Upper lobe of right lung (tissue), 1 donor: ENCODE measurements at places on chromosomes 13 and 19.

DNA sequence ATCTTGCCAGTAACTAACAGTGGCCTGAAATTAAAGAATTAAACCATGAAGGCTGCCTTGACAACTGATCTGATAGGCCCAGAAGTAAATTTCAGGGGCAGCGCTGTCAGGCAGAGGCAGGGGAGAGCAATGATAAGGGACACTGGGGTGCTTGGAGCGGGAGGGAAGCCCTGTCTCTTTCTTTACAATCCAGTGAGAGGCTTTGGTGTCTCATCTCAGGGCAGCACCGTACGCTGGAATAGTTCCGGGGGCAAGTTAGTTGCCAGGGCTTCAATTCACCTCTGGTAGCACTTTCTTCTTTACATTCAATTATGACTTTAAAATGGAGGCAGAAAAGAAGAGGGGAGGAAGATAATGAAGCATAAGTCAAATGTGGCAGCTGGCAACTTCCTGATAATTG, 74.6 kb downstream of the CBY2 start:
- no peaks in the 10 kb centered on the region for H3K36me3 ChIP-seq
- H3K27me3 ChIP-seq = no peaks in the 10 kb centered on the region
- H3K27ac ChIP-seq = no peak overlapping the region
- H3K4me1 ChIP-seq = no peaks in the 10 kb centered on the region

- H3K27ac ChIP-seq = peak overlapping the region; percentile 74
- H3K36me3 ChIP-seq = peaks cover 6% of the 10 kb centered on the region
- peaks cover 47% of the 10 kb centered on the region for H3K4me1 ChIP-seq
Observed at GRCh38 chr19:41352609-41353465, 885 bp downstream of the TGFB1 start.

- no peak overlapping the region for H3K27ac ChIP-seq
- peaks cover 28% of the 10 kb centered on the region for H3K27me3 ChIP-seq
- no peaks in the 10 kb centered on the region for H3K36me3 ChIP-seq
Observed at GRCh38 chr19:46239193-46240024, 9.9 kb downstream of the IGFL1 start.

- no peak overlapping the region for H3K4me3 ChIP-seq
- H3K36me3 ChIP-seq = peaks cover 8% of the 10 kb centered on the region
- no peaks in the 10 kb centered on the region for H3K4me1 ChIP-seq
- no peaks in the 10 kb centered on the region for H3K27me3 ChIP-seq
- no peak for DNase-seq
Observed at GRCh38 chr19:4423416-4424126, 21.1 kb downstream of the CHAF1A start.

DNA sequence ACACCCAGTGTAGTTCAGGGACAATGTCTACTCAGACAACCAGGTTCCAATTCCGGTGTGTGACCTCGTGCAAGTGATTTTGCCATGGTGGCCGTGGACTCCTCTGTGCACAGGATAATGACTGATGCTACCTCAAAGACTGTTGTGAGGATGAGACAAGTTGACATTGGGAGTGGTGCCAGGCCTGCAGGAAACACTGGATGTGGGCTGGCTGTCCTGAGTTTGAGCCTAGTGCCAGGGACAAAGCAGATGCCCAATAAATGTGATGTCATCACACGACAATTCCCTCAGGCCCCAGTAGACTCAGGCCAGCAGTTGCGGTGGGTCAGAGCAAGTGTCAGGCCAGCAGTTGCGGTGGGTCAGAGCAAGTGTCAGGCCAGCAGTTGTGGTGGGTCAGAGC, 6.2 kb upstream of the SCN1B start:
- H3K27ac ChIP-seq = no peak overlapping the region
- H3K4me3 ChIP-seq = no peak overlapping the region
- no peaks in the 10 kb centered on the region for H3K27me3 ChIP-seq
- no peak for DNase-seq

DNA sequence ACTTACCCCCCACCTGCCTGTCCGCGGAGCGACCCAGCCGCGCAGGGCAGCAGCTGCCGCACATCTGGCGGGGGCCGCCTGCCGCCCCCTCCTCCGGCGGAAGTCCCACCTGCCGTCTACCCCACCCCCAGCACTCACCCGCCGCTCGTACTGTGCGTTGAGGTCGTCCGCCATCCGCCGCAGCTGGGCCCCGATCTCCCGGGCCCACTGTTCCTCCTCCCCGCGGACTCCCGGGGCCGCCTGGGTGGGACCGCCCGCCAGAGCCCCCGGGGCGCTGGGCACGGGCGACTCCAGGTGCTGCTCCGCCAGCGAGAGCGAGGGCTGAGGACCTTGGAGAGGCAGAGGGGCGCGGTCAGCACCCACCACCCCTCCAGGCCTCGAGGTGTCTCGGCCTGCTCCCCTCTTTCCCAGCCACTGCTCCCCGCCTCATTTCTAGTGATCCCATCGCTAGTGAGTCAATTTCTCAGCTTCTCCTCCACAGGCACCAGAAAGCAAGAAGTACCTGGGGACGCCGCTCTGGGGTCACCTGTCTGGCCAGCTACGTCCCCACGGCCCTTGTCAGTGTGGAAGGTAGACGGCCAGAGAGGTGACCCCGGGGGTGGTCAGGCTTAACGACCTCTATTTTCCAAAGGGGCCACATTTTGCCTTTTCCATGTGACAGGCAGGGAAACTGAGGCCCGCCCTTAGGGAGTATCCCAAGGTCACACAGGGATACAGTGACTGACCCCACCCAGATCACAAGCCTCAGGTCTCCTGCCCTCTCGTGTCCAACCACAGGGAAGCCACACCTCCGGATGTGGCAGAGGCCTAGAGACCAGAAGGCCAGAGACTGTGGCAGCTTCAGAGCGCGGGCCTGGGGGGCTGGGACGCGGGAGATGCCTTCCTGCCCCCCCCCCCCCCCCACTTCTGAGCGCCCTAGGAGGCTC, 4.3 kb downstream of the BBC3 start:
- H3K4me1 ChIP-seq = peaks cover 23% of the 10 kb centered on the region
- peak; percentile 92 for DNase-seq
- H3K27ac ChIP-seq = peak overlapping the region; percentile 99

- peaks cover 81% of the 10 kb centered on the region for H3K36me3 ChIP-seq
- H3K4me3 ChIP-seq = no peak overlapping the region
- no peaks in the 10 kb centered on the region for H3K27me3 ChIP-seq
- no peaks in the 10 kb centered on the region for H3K4me1 ChIP-seq
- DNase-seq = no peak
Observed at GRCh38 chr19:16416991-16417390, 54.8 kb downstream of the EPS15L1 start.

GRCh38 chr19:41702171-41702651, 6.2 kb upstream of the CEACAM5 start:
- H3K4me3 ChIP-seq = no peak overlapping the region
- H3K27me3 ChIP-seq = peaks cover 7% of the 10 kb centered on the region
- no peak overlapping the region for H3K27ac ChIP-seq

DNA sequence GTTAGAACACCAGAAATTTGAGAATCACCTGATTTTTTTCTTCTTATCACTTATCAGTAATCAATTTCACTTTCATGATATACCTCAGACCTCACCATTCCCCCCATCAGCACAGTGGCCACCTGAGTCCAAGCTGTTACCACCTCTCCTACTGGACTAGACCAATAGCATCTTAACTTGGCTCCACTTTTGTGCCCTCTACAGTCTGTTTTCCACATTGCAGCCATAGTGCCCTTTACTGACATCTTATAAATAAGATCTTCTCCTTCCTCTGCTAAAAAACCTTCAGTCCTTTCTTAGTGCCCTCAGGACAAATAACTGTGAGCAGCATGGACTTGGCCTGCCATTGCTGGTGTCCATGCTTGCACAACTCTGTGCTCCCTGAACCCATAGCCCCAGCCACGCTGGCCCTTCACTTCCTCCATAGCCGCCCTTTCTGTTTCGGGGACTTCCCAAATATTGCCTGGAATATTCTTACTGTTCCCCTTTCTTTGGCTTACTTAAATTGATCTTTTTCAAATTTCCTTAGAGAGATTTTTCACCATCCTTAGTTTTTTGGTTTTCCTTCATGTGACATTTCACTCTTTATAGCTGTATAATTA, 380.8 kb downstream of the LMO7 start:
- H3K4me1 ChIP-seq = no peaks in the 10 kb centered on the region
- H3K36me3 ChIP-seq = no peaks in the 10 kb centered on the region
- H3K27me3 ChIP-seq = no peaks in the 10 kb centered on the region
- no peak overlapping the region for H3K4me3 ChIP-seq

GRCh38 chr13:70391678-70392077, 283.4 kb upstream of the KLHL1 start:
- H3K4me1 ChIP-seq = no peaks in the 10 kb centered on the region
- DNase-seq = no peak
- no peaks in the 10 kb centered on the region for H3K36me3 ChIP-seq

DNA sequence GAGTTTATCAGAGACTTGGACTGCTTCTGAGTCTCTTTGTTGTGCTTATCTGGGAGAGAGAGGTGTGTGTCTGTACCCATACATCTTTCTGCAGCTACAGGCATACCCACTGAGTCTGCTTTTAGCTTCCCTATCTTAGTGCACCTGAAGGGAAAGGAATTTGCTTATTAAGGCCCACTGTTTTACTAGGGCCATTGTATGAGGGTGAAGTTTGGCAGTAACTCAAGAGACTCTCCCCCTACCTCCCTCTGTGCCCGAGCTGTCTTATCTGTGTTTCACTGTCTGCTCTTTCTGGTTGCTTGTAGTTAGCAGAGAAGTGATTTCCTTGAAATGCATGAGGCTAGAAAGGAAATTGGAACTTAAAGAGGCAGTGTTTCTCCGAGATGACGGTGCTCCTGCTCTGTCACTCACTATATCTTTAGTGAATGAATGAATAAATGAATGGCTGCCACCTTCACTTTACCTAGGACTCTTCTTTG, 678 bp upstream of the CD33 start:
- H3K36me3 ChIP-seq = no peaks in the 10 kb centered on the region
- no peak overlapping the region for H3K27ac ChIP-seq
- no peaks in the 10 kb centered on the region for H3K4me1 ChIP-seq
- peaks cover 11% of the 10 kb centered on the region for H3K27me3 ChIP-seq
- H3K4me3 ChIP-seq = no peak overlapping the region
- DNase-seq = no peak

- no peak for DNase-seq
- H3K4me3 ChIP-seq = no peak overlapping the region
- no peaks in the 10 kb centered on the region for H3K36me3 ChIP-seq
- no peaks in the 10 kb centered on the region for H3K27me3 ChIP-seq
Observed at GRCh38 chr19:28882818-28883217, 330.1 kb downstream of the UQCRFS1 start.

DNA sequence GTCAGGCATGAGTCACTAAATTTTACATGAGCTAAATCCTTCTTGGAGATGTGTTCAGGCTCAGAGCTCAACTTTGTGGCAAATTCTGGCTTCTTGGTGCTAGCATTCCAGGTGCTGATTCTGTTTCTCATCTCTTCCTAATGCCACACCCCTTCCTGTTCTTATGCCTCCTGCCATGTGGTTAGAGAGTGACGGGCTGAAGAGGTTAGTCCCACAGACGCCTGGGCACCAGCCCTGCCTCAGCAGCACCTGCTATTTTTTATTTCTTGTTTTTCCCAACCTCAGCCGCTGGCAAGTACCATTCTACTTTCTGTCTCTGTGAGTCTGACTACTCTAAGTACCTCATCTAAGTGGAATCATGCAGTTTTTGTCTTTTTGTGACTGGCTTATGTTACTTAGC, 329.5 kb downstream of the KCNRG start:
- H3K4me3 ChIP-seq = no peak overlapping the region
- no peaks in the 10 kb centered on the region for H3K4me1 ChIP-seq
- no peaks in the 10 kb centered on the region for H3K27me3 ChIP-seq
- no peak for DNase-seq

GRCh38 chr19:3572132-3572854, 451 bp upstream of the HMG20B start:
- H3K27ac ChIP-seq = peak overlapping the region; percentile 45
- no peaks in the 10 kb centered on the region for H3K27me3 ChIP-seq

GRCh38 chr19:4534836-4535658, at the start of gene PLIN5:
PLIN5 (minus strand) TSS chr19:4535224; CDS start chr19:4534074, 1,150 bp downstream.
- H3K27me3 ChIP-seq = no peaks in the 10 kb centered on the region
- peaks cover 14% of the 10 kb centered on the region for H3K4me1 ChIP-seq
- H3K27ac ChIP-seq = peak within 1 kb of the TSS; percentile 51
- DNase-seq = peak; percentile 93

DNA sequence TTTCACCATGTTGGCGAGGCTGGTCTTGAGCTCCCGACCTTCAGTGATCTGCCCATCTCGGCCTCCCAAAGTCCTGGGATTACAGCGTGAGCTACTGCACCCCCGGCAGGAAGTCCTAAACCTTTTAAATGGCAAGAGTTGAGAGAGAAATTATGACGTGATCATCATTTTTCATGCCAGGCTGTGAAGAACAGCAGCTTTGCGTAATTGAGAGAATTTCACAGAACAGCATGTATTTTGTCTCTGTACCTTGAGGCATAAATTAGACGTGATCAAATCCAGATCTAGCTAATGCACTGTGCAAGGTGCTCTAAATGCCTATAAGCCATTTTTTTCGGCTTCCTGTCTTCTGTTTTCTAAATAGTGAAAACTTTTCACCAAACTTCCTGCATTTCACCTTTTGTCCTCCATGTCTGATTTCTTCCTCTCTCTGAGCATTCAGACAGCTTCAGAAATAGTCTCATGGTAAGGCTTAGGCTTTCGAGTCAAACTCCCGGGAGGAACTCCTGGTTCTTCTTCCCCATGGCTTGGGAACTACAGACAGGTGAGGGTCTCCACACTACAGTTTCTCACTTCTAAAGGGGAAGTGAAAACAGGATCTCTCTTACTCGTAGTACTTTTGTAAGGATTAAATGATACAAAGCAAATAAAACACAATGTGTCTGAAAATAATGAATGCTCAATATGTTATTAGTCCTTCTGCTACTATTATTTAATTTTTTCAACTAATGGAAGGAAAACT, 51.0 kb downstream of the WDFY2 start:
- peaks cover 17% of the 10 kb centered on the region for H3K4me1 ChIP-seq
- DNase-seq = no peak
- no peak overlapping the region for H3K4me3 ChIP-seq

DNA sequence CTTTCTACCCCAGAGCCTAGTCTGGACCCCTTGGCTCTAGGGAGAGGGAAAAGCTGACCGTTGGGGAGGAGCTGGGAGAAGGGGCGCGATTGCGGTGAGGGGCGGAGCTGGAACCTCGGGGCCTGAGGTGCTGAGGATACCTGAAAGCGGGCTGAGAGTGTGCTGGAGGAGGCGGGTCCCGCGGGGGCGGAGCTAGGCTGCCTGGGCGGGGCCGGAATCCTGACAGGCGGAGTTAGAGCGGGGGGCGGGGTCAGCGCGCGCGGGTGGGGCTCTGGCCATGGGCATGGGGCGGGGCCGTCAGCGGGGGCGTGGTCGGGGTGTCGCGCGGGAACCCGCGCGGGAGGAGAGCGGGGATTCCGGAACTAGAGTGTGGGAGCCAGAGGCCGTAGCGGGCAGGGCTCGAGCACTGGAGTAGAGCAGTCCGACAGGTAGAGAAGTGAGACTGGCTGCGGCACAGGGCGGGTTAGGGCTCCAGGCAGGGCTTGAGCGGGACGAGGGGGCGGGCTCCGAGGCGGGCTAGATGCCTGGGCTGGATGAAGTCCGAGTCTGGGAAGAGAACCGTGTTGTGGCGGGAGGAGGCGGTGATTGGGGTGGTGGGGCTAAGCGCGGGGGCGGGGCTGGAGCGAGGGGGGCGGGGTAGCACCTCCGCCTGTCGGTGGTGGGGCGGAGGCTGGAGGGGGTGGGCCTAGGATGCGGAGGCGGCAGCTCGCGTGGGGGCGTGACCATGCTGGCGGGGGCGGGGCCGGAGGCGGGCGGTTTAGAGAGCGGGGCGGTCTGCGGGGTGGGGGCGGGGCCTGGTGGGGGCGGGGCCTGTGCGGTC, at the start of gene INAFM1:
TSS of gene INAFM1 (plus strand) at position 815 of the 820 bp plus-strand sequence. CDS start 35 bp downstream, outside the sequence.
- H3K27me3 ChIP-seq = no peaks in the 10 kb centered on the region
- peaks cover 17% of the 10 kb centered on the region for H3K36me3 ChIP-seq
- peak within 1 kb of the TSS; percentile 96 for H3K27ac ChIP-seq
- DNase-seq = peak; percentile 100

- H3K4me1 ChIP-seq = no peaks in the 10 kb centered on the region
- DNase-seq = no peak
- H3K27ac ChIP-seq = no peak overlapping the region
- peaks cover 7% of the 10 kb centered on the region for H3K27me3 ChIP-seq
- no peaks in the 10 kb centered on the region for H3K36me3 ChIP-seq
Observed at GRCh38 chr13:112453874-112454647, 77.9 kb downstream of the SPACA7 start.
